ENCODE measurements at places on chromosomes 11 and 22.

GRCh38 chr11:82733444-82734119, at the start of gene FAM181B:
Gene FAM181B (minus strand): TSS chr11:82733864. CDS start chr11:82733729, 135 bp downstream.
- DNase-seq, result no peak

DNA sequence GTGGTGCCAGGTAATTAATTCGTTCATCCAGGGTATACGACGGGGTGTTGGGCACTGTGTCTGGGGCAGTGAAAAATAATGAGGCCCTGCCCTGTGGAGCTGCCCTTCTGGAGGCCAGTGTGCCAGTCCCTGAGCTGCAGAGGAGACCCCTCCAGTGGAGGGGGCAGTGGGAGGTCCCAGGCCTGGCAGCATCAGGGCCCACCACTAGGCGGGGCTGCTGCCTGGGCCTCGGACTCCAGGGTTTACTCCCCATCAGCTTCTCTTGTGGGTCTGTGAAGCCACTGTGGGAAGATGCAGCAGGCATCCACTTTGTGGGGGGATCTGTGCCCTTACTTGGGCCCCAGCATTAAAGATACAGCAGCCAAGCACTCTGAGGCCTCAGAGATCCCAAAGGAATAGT, 17.4 kb upstream of the TMPRSS6 start:
- DNase-seq, result no peak

- peak; percentile 45 for DNase-seq
Measured at GRCh38 chr22:40247976-40248375, 70.3 kb downstream of the TNRC6B start.

- no peak for DNase-seq
Measured at GRCh38 chr11:23590596-23591308, 730.5 kb upstream of the CCDC179 start.

DNA sequence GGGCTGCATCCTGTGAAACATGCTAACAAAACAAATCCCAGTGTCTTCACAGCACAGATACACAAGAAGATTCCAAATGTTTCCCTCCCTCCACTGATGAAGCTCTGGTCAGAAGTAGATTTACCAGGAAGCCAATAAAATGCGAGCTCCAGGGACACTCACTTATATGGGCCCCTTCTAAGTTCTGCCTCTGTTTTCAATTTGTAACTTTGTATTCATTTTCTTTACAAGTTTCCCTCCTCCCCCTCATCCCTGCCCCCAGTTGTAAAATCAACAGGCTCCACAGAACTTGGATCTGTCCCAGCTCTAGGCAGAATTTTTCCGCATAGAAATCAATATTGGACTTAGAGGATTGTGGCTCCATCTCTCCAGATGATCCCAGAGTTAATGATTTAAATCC, 48.1 kb upstream of the ME3 start:
- no peak for DNase-seq

- DNase-seq, result no peak
Measured at GRCh38 chr11:67674442-67674871, at the start of gene ALDH3B2. Gene ALDH3B2 (minus strand): TSS chr11:67674623. CDS start chr11:67666935, 7,688 bp downstream.

GRCh38 chr11:101428918-101429317, 154.9 kb downstream of the TRPC6 start:
- DNase-seq, result no peak

DNA sequence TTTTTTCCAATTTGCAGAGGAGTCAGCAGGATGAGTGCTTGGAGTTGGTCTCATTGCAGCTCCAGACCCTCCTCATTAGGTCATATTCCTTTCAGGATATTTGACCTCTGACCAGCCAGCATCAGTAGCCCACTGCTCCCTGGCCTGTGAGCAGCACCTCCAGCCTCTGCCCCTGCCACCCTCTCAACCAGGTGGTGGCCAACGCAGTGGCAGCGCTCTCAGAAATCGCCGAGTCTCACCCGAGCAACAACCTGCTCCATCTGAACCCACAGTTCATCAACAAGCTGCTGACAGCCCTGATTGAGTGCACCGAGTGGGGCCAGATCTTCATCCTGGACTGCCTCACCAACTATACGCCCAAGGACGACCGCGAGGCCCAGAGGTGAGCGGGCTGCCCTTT, 27.0 kb downstream of the C22orf42 start:
- no peak for DNase-seq

DNA sequence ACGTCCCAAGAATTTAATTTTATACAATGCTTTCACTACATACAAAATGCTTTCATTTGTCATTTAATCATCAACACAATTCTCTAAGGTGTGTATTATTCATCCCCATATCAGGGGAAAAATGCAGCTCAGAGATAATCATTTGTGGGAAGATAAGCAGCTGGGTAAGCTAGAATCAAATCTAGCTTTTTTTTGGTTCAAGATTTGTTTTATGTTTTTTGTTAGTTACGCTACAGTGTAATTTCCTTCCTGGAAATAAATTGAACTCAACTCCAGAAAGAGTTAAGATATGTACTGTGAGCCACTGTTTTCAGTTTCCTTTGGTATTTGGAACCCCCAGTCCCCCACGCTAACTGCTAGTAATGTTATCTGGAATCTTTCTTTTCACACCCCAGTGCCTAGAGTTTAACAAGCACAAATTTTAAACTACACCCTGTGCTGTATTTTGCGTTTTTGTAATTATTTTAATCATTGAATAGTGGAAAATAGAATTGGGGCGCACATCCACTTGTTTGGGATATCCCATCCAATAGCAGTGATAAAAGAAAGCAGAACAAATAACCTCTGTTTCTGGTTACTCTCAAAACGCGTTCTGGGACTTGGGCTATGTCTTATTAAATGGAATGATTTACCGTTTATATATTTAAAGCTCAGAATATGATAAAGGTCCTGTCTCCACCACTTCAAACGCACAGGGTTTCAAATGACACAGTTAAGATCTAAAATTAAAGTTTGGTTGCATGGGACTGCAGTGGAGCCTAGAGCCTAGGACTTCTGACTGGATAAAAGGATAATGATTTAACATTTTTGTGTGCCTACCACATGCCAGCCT, 2.1 kb upstream of the HSPA8 start:
- no peak for DNase-seq

DNA sequence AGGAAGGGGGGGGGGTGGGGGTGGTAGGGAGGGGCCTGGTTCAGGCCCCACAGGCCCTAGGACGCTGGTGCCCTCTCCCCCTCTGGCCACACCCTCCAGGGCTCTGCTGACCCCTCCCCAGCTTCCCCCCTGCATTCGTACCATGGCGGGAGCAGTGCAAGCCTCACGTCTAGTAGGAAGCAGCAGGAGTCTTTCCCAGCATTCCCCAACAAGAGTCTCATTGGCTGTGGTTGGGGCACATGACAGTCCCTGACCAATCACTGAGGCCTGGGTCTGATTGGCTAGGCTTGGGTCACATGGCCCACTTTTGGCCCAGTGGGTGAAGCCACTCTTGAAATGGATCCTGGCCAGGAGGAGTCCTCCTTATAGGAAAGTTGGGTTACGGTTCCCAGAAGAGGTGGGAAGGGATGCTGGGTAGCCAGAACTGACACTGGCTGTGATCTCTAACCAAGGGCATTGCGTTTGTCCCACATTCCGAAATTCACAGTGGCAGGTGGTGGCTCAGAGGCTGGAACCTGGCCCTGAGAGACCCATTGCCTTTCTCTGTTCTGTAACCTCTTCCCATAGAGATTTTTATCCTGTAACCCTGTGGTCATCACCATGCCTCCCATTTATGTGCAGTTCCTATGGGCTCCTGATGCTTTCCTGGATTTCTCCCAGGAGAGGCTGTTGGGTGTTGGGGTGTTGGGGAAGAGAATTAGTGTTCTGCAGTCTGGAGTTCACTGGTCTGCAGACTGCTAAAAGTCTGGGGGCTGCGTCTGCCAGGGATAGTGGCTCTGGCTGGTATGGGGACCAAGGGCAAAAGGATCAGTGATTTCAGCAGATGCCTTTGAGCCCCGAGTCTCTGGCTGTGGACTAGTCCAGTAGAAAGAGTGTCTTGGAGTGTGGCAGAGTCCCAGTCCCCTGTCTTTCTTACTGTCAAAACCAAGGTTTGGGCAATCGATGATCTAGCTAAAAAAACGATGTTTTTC, 58.9 kb upstream of the MYEOV start:
- no peak for DNase-seq

DNA sequence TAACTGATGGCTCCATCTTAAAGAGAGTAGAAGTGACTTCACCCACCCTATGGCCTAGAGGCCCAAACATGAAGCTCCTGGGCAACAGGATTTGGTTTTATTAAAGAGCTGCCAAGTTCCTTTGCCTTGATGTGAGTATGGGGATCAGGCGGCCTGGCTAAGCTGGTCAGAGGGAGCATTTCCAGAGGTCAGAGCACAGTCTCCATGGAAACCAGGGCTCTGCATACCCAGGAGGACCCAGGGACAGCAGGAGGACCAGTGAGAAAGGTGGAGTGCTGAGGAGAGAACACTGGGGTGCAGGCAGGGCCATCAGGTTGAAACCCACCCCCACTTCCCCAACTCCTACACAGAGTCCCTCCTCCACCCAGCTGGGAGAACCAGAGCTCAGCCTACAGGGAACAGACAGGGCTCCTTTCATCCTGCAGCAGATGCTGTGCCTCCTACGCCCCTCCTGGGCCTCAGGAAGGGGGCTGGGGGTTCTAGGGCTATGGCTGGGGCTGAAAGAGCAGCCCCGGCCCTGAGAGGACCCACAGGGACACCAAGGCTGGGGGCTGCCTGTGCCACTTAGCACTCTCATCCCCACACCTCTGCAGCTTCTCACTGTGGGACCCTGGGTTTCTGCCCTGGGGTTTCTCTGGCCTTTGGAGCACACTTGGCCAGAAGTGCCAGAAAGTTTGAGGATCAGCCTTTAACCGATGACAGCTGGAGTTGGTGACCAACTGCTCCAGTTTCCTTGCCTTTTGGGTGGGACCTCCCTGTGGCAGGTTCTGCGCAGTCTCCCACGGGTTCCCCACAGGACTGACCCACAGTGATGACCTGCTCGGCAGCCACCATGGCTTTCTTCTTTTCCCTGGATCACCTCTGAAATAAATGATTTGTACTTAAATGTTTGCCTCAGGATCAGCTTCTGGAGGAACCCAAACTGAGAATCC, 13.8 kb upstream of the P2RY6 start:
- DNase-seq, result no peak

DNA sequence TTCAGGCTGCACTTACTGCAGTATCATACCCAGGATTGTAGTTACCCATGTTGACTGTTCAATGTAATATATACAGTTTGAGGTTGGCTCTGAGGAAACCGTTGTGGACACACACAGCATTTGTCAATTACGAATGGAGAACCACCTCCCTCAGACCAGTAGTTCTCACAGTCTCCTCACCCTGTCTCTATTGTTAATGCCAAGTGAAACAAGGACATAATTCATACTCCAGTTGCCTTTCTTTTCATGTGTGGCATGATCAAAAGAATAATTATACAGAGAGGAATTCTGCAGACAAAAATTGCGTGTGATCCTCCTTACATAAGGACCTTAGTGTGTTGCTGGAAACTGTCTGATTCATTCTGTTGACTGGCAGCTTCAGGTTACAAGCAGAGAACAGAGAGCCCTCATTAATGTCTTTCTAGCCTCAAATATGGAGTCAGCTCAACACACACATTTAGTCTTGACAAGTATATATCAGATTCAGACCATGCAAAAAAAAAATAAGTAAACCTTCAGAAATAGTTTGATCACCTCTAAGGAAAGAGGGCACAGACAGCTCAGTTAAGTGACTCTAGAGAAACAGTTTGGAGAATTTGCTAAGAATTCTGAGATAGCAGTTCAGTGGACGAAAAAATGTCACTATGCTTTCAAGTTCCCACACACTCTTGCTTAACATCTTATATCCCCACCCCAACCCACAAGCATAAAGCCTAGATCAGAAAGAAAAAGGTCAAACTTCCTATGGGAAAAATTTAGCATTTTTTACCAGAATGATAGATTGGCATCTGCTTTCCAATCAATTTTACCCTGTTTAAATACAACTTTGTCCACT, 96.1 kb downstream of the MAML2 start:
- no peak for DNase-seq

GRCh38 chr11:68031144-68031464, 623 bp downstream of the NDUFS8 start:
- DNase-seq, result no peak

GRCh38 chr11:88114486-88115045, 60.7 kb downstream of the RAB38 start:
- DNase-seq, result no peak

- no peak for DNase-seq
Measured at GRCh38 chr11:13126430-13126829, 117.3 kb downstream of the RASSF10 start.

DNA sequence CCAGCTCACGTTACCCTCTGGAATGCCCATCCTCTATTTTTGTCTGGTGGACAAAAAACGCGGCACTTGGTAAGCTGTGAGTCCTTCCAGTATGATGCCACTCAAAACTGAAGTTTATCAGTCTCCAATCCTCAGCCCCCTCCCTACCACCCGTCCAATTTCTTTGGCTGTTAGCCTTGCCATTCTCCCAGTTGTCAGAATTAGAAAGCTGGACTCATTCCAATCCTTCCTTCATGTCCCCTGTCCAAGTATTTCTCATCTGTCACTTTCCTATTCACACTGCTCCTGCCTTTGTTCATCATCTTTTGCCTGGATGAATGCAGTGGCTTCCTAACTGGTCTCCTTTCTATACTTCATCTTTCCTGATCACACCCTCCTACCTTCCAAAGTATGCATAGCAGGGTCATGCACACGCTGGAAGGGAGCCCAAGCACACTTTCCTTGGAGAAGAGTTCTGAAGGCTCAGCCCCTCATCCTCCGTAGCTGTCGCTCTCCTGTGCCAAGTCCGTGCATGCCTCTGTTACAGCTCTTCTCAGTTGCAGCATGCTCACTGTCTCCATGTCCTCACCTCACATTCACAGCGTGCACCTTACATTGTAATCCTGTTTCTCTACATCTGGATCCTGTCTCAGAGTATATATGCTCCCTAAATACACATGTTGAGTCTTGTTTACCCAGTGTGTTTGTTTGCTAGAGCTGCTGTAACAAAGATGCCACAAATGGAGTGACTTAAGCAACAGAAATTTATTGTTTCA, 19.4 kb downstream of the APLP2 start:
- DNase-seq, result no peak

DNA sequence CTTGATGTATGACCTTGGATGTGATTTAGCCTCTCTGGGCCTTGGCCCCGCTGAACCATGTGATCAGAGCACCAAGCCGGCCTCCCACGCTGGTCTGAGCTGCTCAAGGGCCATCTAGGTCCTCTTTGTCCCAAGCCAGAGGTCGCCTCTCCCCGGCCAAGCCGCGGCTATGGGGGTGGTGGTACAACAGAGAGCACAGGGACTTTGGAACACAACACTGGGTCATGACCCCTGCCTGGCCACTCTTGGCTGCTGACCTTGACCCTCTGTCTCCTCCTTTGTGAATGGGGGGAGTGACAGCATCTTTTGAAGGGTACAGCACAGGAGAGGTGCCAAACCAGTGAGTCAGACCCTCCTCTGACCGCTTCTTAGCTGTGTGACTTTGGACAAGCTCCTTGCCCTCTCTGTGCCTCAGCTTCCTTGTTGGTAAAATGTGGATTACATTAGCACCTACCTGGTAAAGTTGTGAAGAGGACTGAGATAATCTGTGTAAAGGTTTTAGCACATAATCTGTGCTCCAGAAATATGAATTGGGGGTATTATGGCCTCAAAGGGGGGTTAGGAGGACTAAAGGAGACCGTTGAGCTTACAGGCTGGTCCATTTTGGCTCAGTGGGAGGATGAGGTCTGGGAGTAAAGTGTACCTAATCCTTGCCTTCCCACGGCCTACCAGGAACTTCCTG, 4.7 kb downstream of the SCYL1 start:
- no peak for DNase-seq

GRCh38 chr11:8812438-8812837, 98.6 kb upstream of the AKIP1 start:
- DNase-seq, result no peak

- DNase-seq, result no peak
Measured at GRCh38 chr11:61837411-61838005, 9.4 kb downstream of the FADS2 start.

- DNase-seq, result no peak
Measured at GRCh38 chr11:33259869-33260268, 2.7 kb downstream of the HIPK3 start.

GRCh38 chr11:11588891-11589290, 32.9 kb downstream of the GALNT18 start:
- DNase-seq, result no peak
